Femur (tissue), 1 donor: ENCODE measurements at places on chromosomes 7 and 10.

DNA sequence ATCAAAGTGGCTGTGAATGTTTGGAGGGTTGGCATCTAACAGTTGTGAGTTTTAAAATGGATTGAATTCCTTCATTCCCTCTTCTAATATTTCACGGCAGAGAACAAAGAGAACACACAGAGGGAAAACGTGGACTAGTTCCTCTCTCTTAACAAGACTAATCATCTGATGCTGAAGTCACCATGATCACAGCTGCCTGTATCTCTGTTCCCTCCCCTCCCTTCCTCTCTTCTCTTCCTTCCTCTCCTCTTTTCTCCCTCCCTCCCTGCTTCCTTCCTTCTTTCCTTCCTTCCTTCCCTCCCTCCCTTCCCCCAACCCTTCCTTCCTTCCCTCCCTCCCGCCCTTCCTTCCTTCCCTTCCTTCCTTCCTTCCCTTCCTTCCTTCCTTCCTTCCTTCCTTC is 10.0 kb upstream of the GJD4 start:
- DNase-seq: no peak

- DNase-seq: no peak
Measured at GRCh38 chr10:62381385-62382102, 7.4 kb downstream of the ZNF365 start.

- no peak for DNase-seq
Measured at GRCh38 chr7:96548664-96549063, 161.0 kb downstream of the SEM1 start.

DNA sequence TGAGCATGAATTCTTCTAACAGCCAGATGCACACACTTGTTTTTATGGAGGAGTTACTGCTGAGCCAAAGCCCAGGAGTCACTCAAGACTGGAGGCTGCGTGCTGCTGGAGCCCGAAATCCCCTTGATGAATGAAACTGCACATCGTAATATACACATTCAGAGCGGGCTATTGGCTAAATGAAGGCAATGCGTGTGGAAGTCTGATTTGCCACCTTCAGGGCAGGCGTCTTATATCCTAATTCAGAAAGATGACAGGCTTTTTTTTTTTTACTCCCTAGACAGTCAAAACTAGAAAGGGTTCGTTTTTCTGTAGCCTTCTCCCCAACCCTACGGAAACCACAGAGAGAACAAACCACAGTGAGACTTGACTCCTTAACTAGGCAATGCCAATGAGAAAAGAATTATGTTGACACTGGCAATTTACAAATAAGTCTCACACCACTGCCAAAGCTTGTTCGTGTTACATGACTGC is 227.2 kb upstream of the KLF14 start:
- DNase-seq: no peak

- DNase-seq: no peak
Measured at GRCh38 chr7:36005293-36005692, 147.8 kb upstream of the EEPD1 start.

GRCh38 chr7:92108821-92109220 is 25.5 kb downstream of the CYP51A1 start:
- DNase-seq: no peak

- DNase-seq: no peak
Measured at GRCh38 chr10:103350175-103350516, 794 bp downstream of the PCGF6 start.

DNA sequence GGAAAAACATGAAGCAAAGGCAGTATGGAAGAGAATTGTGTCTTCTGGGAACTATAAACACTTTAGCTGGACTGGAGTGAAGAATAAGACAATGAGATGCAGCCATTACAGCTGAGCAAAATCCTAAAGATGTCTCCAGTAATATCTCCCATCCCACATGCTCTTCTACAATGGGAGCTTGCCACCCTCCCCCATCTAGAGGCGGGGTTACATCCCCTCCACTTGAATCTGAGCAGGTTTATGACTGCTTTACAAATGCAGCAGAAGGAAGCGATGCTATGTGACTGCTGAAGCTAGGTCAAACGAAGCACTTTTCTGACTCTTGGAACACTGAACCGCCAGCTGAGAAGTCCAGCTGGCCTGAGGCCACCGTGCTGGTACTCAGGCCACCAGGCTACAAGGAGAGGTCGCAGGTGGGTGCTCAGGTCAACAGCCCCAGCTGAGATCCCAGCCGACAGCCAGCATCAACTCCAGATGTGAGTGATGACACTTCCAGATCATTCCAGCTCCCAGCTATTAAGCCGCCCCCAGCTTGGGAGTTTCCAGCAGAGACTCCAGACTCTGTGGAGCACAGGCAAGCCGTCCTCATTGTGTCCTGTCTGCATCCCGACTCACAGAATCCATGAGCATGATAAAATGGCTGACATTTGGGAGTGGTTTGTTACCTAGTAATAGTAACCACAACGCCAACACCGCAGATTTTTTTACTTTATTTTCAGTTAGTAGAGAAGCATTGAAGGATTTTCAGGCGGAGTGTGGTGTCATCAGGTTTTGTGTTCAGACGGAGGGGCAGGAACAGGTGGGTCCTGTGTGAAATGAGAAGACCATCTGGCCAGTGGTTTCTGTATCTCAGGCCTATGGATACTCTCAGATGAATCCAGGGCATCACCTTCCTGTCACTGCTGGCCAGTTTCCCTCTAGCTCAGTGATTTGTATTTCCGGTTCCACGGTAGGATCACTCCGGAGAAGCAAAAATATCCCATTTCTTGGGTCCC is 89.3 kb downstream of the NPY start:
- DNase-seq: peak; percentile 31

GRCh38 chr7:159317294-159317693 is 172.6 kb upstream of the VIPR2 start:
- DNase-seq: no peak

DNA sequence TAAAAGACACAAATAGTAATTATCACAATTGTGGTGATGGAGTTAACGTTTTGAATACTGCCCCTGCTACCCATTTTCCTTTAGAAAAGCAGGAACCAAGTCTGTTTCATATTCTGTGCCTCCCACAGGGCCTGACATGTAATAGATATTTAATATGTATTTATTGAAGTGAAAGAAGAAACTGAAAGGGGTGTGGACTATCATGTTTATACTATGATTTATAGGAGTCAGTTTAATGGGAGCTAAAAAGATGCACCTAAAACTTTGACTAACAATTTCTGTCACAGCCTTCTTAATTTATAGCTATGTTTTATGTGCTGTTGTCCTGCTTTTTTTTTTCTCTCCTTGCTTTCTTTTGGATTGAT is 24.1 kb upstream of the BHLHA15 start:
- no peak for DNase-seq

DNA sequence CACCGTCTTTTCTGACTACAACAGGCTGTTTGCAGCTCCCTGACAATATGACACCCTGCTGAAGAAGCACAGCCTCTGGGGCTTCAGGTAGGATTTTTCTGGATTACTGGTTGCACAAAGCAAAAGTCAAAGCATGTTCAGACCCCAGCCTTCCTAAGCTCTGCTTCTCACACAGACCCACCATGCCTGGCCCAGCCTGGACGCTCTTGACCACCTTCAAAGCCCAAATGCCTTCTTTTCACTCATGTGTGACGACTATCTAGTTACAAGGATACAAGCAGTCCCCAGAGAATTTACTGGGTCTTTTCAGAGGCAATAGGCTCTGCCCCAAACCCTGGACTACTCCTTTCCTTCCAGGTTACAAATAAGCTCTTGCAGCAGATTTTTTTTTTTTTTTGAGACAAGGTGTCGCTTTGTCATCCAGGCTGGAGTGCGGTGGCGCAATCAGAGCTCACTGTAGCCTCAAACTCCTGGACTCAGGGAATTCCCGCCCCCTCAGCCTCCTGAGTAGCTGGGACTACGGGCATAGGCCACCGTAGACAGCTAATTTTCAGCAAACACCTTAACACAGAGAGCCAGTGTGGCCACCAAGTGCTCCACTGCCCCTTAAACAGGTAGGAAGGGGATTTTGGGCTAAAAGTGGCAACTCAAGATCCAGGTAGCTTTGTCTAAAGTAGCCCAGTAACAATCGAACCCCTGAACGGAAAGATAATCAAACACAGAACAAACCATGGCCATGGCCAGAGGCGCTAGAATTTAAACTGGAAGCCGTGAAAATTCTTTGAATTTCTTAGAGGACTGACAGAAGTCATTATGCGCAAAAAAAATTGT is 16.2 kb downstream of the SVIL start:
- DNase-seq: no peak

DNA sequence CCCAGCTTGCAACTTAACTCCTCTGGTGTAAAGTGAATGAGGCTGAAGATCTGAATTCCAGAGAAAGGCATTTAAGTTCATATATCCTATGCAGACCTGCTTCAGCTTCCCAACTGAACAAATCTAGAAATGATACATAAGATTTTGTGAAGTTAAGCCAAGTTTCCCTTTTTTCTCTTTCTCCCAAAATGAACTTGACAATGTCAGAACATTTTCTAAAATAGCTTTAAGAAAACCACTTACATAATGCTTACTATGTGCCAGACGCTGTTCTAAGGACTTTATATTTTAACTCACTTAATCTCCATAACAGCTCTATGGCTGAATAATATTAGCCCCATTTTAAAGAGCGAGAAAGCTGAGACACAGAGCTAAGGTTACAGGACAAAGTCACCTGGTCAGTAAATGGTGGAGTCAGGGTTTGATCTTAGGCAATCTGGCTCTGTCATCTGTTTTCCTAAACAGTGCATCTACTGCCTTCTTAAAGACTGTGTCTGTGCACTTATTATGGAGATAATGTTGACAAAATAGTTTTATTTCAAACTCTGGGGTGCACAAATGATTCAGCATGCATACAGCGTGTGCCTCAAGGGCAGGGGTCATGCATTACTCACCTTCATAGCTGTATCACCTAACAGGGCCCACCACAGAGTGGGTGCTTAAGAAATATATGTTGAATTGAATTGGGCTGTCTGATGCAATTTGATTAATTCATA is 66.8 kb downstream of the RHOBTB1 start:
- no peak for DNase-seq

GRCh38 chr7:111090846-111091245 is at the start of gene LRRN3:
Gene LRRN3, plus strand, starts transcription at chr7:111091127. Its CDS starts 31,646 bp downstream, at chr7:111122773.
- DNase-seq: peak; percentile 73

DNA sequence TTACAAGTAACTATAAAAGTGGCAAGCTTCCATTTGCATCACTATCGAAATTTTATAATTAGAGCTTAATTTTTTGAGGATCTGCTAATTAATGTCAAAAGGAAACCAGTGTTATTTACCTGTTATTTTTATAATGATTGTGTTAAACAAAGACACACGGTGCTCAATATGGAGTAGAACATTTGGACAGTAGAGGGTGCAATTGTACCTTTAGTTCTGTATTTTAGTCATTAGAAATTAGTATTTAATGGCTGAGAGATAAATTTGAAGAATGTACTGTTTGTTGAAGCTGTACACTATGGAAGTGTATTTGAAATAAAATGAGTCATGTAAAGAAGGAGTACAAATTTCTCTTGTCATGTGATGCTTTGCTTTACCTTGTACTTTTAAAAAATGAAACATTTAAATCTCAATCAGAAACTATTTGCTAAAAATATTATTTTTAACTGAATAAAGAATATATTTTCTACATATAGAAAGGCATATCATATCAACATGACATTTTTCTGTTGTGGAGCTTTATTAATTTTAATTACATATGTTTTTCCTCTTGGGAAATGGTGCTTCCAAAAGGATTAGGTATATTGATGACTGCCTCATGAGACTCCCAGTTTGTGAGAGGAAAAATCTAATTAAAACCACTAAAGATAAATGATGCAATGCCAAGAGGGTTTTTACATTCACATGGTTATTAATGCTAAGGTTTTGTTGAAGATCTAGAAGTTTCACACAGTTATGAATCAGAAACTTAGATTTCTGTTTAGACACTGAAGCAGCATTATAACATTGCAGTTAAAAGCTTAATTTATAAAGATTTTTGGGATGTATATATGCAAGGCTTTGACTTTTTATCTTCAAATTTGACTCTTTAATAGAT is 10.4 kb upstream of the PRKG1 start:
- no peak for DNase-seq
